Activated CD4-positive, CD25-positive, alpha-beta regulatory T cell (primary cell): ENCODE measurements at places on chromosomes 5 and 9.

GRCh38 chr5:1161833-1162229 lies 39.6 kb upstream of the SLC6A19 start:
- no peak for DNase-seq

- DNase-seq, result no peak
Observed at GRCh38 chr9:90442723-90443122, 199.9 kb downstream of the DIRAS2 start.

DNA sequence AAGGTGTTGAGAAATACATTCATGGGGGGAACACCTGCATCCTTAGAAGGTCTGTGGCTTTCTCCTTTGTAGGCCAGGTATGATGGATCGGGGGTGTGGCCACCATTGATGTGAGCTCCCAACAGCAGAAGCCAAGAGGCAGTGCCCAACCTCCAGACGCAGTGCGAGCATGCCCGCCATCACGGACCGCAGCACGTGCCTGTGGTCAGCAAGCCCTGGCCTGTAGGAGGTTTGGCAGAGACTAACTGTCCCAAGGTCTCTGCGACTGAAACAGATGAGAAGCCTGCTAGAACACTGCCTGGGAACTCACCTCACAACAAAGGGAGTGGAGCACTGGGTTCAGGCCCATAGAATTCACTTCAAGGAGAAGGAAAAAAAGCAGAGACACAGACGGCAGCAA lies 31.9 kb upstream of the ZNF354A start:
- DNase-seq, result no peak

DNA sequence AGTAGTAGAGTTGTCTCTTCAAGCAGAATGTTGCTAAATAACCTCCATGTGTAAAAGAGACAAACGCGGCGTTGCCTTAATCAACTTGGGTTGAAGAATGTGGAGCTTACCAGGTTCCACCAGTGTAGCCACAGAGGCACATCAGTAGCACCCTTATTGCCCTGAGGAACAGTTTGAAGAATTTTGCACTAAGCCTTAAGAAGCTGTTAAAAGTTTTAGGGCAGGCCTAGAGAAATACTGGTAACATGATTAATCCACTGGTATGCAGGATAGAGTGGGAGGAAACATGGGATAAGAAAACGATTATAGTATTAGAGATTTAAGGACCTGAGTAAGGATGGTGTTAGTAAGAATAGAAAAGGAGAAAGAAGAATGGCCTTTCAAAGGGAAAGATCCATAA lies 100.6 kb downstream of the ZCCHC7 start:
- no peak for DNase-seq

GRCh38 chr9:82332018-82332773 lies 343.6 kb downstream of the SPATA31D1 start:
- no peak for DNase-seq

DNA sequence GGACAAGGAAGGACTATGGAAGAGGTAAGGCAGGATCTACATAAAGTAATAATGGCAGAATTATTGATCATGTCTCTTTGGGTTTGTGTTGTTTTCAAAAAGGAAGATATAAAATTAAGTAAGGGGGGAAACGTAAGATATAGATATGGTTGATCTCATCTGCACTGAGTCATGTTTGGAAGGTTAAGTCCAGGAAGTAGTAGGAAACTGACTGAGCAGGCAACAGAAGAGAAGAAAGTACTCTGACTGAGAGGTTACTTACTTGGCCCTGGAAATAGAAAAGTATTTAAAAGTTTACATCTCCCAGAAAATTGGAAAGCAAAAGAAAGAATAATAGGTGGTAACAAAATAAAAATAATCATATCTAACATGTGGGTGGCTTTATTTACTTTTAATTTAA lies 405.3 kb upstream of the RGMB start:
- no peak for DNase-seq

GRCh38 chr5:149325894-149326293 lies 19.4 kb upstream of the GRPEL2 start:
- no peak for DNase-seq

- DNase-seq, result no peak
Observed at GRCh38 chr5:79488775-79489174, 25.2 kb downstream of the HOMER1 start.

DNA sequence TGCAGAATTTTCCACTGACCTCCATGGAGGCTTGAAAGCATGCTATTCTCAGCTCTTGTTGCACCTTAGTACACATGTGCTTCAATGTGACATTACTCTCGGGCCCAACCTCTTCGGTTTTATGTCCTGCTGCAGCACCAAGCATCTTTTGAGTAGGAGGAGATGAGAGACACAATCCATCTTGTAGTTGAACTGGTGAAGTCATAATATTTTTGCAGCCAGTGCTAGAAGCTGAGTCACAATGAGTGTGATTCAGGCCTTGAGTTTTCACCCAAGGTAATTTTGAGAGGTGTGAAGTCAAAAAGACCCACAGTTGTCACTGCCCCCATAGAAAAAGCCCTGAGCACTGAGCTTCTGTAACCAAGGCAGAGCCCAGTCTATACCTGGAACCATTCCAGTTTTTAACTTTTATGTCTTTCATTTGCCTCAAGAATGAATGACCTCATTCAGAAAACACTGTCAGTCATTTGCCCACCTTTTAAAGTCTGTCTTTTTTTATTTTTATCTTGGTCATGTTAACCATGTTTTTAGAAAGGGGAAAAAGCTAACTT lies 117.7 kb downstream of the ZNF462 start:
- DNase-seq, result no peak

GRCh38 chr5:76954383-76954763 lies 1.5 kb downstream of the CRHBP start:
- no peak for DNase-seq

DNA sequence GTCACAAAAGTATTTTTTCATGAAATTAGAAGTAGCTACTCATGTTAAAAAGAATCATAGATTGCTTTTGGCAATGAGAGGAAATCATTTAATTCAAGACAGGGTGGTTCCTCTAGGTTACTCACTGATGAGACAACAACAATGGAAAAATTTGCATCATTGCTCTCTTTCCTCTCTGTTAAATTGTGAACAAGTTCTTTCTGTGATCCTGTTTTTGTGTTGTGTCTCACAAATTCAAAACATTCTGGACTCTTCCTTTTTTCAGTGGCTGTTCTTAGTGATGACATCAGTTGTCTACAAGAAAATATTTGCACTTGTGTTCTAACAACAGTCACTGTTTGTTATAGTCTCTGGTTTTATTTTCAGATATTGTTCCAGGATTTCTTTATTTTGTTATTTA lies 95.3 kb downstream of the XRCC4 start:
- no peak for DNase-seq

DNA sequence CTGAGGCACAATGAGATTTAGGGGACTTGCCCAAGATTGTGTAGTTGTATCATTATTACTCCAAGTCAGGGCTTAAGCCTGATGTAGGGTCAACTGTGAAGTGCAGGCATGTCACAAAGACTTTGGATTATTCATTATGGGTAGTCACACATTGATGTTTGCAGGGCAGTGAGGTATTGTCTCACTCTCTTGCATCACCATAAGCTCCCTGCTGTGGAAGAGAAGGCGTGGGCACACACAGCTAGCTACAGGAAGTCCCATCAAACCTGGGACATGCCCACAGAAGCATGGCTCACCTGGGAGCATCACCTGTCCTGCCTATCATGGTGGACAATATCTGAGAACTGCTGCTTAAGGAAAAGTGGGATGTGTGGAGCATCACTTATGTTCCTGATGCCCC lies 42.1 kb downstream of the TMOD1 start:
- DNase-seq, result no peak

DNA sequence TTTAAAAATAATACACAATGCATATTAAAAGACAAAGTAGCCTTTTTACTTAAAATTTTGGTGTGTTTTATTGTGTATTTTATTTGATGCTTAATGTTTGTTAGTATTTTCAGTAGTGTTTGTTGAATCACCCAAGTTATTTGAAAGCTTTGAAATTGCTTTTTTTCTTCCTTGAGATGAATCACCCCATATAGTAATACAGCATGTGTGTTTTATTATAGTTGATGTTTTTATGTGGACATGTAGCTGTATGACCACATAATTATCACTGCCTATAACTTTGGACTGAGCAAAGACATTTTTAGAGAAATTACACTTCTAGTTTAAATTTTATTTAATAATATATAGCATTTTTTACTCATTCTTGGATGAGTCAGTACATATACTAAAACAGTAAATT lies 18.0 kb downstream of the FAM174A start:
- DNase-seq, result no peak

GRCh38 chr5:77778881-77779438 lies 2.8 kb upstream of the TBCA start:
- DNase-seq, result no peak

GRCh38 chr5:1320436-1321344 lies 24.2 kb downstream of the CLPTM1L start:
- DNase-seq, result no peak

DNA sequence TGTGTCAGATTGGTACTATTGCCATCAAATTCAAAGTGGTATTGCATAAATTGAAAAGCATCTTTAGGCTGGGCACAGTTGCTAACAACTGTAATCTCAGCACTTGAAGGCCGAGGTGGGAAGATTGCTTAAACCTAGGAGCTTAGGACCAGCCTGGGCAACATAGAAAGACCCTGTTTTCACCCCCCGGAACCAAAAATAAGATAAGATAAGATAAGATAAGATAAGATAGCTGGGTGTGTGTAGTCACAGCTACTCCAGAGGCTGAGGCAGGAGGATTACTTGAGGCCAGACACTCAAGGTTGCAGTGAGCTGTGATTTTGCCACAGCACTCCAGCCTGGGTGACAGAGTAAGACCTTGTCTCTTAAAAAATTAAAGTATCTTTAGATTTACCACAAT lies 297.9 kb upstream of the SEMA6A start:
- no peak for DNase-seq

DNA sequence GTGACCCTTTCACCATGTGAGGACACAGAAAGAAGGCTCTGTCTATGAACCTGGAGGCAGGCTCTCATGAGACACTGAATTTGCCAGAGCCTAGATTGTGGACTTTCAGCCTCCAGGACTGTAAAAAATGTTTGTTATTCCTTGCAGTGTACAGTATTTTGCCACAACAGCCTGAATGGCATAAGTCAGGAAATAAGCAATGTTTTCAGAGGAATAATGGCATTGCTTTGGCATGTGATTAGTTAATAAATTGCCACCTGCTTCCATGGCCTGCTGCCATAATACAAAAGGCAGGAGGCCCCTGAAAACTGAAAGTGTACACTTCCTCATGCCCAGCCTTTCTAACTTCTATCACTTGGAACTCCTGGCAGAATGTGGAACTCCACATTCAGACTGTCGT lies 408.1 kb downstream of the GADD45G start:
- no peak for DNase-seq

DNA sequence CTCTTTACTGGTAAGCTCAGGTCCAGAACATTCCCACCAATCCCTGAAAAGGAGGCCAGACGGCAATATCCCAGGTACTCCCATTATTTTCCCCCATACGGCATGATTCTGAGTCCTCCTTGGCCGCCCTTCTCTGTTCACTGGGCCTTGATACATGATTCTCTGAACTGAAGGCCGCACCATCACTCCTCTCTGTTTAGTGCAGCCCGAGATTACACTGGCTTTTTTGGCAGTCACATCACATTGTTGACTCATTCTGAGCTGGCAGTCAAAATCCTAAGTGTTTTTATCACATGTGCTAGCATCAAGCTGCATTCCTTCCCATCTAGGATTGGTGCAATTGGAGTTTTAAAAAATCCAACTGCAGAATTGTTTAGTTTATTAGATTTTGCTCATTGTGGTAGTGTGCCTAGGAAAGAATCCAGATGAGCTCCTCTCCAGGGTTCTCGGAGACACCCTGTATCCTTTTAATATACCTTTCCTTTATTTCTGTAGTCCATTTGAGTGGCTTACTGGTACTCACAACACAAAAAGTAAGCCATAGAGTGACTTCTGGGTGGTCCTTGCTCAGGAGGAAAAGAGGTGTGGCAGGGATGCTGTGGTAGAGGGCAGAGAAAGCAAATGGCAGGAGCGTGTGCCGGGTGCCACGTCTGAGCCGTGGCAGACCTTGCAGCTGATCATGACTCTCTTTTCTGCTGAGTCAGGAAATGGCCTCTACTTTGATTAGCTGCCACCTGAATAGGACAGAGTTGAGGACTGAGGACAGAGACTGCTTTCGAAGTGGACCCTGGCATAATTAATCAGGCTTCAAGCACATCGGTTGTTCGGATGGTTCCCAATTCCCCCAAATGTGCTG lies 121.1 kb upstream of the IL12B start:
- DNase-seq, result no peak

- no peak for DNase-seq
Observed at GRCh38 chr5:5726401-5726800, 303.9 kb downstream of the ICE1 start.

DNA sequence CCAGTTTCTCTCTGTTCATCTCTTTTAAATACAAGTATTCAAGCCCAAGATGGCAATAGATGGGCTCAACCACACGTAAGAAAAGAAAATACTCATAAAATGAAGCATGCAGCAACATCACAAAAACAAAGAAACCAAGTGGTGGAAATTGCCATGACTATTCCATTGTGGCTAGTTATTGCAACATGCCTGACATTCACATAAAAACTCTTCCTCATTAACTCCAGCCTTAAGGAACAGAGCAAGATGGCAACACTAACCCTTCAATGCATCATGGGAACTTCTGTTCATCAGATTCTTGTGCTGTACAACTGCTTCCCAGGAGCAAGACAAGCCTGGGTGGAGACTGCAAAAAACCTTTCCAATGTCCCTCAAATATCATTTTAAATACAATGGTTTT lies 1.4 kb upstream of the GLIS3 start:
- no peak for DNase-seq

DNA sequence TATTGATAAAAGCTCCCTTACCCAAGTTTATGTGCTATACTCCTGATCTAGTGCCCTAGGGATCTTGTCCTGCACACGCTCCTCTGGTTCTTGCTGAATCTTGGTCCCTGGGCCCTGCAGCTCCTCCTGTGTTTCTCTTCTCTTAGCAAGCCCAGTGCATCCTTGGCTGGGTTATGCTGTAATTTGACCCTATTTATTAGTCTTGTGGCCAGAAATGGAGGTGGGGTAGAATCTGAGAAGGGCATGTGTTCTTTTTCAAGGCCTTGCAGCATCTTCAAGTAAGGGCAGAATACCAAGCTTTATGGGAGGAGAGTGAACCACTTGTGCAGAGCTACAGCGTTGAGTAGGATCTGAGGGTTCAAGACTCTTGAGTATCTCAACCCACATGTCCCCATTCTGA lies 366.8 kb downstream of the FAM170A start:
- DNase-seq, result no peak

DNA sequence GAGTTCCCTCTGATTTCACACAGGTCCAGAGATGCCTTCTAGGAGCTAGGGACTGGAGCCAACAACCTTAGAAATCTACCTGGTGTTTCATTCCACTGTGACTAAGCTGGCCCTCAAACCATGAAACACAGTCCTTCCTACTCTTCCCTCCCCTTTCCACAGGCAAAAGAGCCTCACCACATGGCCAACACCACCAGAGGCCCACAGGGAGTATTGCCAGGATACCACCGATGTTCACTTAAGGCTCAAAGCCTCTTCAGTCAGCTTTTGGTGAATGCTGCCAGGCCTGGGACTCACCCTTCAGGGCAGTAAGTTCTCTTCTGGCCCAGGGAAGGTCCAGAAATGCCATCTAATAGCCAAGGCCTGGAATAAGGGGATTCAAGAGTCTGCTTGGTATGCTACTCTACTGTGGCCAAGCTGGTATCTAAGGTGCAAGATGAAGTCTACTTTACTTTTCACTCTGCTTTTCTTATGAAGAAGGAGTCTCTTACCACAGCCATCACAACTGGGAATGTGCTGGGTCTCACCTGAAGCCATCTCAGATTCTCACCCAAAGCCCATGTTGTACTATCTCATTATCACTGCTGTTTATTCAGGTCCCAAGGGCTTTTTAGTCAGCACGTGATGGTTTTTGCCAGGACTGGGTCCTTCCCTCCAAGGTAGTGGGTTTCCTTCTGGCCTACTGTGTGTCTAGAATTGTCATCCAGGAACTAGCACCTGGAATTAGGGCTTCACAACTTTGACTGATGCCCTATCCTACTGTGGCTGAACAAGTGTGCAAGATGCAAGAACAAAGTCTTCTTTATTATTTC lies 1018.4 kb downstream of the TAF11L14 start:
- no peak for DNase-seq
